ENCODE measurements at places on chromosomes 11 and 22.

DNA sequence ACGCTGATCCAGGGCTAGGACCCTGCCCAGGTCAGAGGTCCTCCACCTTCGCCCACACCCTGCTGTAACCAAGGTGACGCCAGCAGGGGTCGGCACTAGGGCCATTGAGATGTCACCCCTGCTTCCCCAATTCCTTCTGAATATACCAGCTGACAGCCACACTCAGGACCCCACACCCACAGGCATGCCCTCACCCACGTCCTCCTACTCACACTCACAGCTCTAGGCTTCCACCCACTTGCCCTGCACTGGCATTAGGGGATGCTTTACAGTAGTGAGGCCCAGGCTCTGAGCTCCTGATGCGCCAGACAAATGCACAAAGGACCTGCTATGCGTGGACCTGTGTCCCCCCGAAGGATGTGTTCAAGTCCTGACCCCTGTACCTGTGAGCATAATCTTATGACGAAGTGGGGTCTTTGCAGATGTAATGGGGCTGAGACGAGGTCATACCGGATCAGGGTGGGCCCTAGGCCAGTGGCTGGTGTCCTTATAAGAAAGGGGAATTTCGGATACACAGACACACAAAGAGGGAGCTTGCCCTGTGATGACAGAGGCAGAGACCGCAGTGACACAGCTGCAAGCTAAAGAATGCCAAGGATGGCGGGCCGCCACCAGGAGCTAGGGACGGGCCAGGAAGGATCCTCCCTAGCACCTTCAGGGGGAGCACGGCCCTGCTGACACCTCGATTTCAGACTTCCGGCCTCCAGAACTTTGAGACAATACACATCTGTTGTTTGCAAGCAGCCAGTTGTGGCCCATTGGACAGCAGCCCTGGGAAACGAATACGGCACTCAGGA is 11.2 kb downstream of the WNT11 start:
- DNase-seq = no peak

GRCh38 chr11:131471976-131472375 is 101.6 kb downstream of the NTM start:
- DNase-seq = no peak

DNA sequence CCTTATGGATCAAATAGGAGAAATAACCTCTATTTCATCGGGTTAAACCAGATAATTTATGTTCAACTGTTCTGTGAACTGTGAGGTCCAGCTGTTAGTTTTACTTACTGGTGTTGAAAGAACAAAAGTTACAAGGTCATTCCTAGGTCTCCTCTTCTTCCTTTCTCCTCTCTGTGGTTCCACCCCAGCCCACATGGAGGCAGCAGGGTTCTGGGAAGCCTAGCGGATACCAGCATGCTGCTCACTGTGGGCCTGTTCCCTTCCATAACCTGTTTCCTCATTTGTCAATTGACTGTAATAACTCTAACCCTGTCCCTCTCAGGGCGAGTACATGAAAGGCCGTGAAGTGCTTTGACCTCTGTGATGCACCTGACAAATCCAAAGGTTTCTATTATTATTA is 27.8 kb downstream of the RELT start:
- no peak for DNase-seq

DNA sequence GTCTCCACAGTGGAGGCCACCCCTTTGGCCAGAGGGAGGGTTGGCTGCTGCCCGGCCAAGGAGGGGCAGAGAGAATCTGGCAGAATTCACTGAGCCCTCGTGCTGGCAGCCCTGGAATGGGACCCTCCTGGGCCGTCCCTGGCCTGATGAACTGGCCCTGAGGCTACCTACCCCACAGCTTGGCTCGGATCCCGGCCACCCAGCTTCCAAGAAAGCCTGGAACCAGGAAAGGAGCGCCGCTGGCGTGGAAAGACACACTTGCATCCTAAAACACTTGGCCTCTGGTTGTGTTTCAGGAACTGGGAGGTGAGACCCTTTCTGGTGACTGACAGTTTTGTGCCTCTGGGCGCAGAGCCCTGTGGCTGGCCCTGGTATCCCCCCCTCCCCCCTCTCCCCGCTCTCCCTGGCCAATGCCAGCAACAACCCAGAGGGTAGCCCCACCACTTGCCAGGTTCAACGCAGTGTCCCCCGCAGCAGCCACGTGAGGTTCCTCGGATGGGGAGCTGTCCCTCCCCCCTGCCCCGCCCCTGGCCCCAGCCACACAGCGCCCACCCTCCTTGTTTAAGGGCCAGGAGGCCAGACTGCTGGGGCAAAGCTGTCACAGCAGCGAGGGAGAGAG is 693 bp downstream of the NFAM1 start:
- no peak for DNase-seq

GRCh38 chr11:120467627-120468026 is 43.9 kb upstream of the GRIK4 start:
- peak; percentile 11 for DNase-seq

- DNase-seq = no peak
Observed at GRCh38 chr11:37572491-37573171, 974.6 kb upstream of the RAG2 start.

DNA sequence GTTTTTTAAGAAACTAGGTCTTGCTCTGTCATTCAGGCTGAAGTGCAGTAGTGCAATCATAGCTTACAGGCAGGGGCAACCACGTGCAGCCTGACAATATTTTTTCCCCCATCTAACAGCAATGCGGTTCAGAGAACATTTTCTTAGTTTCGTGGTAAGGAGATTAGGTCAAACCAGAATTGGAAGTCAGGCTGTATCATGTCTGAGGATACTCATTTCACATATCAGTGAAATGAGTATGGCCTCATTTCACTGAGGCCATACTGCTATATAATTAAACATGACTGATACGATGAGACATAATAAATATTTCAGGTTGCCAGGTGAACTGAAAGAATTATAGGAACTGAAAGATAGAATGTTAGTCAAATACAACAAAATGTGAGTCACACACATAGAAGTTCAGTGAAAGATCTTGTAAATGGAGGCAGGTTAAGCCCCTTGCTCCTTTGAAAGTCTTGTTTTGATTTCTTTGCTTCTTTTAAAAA is 32.5 kb upstream of the IZUMO1R start:
- no peak for DNase-seq

DNA sequence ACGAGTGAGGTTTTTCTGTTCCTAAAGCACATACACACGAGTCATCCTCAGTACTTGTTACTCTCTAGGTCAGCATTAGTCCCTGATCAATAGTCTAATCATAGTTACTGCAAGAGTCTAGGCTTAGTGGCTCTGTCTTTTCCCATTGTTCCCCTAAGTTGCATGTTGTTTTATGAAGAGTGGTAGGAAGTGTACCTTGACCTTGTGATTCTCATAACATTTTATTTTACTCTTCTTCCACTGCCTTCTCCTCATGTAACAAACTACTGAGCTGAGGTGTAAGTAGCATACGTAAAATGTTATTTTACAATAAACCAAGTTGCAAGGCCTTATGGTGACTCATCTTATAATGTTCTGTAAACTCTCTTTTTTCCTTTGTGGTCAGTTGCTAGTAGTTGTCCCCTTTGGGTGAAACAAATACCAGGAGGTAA is 15.0 kb downstream of the METTL15 start:
- no peak for DNase-seq

- no peak for DNase-seq
Observed at GRCh38 chr22:40247976-40248375, 70.3 kb downstream of the TNRC6B start.

GRCh38 chr11:69484427-69485259 is 3.2 kb downstream of the LINC01488 start:
- DNase-seq = no peak

DNA sequence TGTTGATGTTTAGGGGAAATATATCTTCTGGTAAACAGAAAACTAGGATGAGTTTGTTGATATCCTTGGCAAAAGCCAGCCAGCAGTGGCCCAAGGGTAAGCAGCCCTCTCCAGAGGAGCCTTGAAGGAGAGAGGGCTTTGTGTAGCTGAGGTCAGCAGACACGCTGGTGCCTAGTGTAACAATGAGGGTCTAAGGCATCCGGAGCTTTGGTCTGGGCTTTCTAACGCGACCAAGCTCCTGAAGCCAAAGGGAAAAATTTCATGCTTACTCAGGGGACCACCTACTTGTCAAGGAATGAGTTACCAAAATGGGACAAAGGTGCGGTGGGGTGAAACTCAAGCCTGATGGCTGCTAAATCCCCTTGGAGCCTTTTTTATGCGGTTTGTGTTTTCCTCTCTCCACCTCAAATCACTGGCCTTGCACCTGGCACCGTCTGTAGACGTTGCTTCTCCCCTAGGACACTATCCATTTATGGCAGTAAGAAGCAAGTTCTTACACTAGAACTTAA is 134.9 kb downstream of the DBX1 start:
- no peak for DNase-seq

DNA sequence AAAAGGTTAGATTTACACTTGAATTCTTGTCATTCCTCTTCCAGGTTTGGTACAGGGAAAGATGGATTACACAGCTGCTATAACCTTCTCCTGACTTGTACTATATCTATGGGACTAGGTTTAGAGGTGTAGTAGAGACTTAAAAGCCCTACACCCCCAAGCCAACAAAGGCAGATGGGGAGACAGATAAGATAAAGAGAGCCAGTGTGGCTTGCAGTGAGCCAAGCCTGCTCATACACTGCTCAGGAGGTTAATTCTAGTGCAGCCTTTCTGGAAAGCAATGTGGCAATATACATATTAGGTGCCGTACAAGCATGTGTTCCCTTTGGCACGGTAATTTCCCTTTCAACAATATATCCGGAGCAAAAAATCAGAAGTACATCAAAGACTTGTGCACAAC is 10.8 kb downstream of the SIK3 start:
- no peak for DNase-seq

DNA sequence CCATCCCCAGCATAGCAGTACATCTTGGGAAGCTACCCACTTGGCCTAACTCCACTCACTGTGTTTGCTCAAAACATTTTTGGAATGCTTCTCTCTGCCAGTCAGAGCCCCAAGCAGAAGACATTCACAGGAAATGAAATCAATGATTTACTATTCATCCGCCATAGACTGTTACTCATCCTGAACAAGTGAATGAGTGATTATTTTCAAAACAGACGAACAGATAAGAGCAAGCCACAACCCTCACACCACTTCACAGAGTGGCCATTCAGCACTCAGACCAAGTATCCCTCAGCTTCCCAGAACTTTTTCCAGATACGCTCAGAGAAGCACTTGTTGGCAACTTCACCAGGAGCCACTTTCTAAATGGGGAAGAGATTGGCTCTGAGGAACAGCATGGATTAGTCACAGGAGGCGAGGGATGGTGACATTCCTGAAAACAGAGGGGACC is 13.0 kb upstream of the UBASH3B start:
- peak; percentile 59 for DNase-seq

DNA sequence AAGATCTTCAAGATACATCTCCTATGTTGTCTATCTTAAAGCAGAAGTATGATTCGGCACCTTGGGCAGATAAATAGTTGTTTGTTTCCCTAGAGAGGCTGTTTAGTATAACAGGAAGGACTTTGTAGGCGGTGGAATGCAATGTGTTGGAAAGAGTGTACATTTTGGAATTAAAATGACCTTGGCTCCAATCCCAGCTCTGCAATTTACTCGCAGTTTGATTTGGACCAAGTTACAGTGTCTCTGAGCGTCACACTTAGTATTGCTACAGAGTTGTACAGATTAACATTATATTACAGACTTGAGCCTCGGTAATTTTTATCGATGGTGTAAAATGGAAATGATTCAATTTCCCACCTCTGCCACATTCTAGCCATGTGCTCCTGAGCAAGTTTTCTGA is 265.3 kb downstream of the OPCML start:
- DNase-seq = no peak

GRCh38 chr22:50371101-50371648 is 28.0 kb downstream of the PPP6R2 start:
- no peak for DNase-seq

DNA sequence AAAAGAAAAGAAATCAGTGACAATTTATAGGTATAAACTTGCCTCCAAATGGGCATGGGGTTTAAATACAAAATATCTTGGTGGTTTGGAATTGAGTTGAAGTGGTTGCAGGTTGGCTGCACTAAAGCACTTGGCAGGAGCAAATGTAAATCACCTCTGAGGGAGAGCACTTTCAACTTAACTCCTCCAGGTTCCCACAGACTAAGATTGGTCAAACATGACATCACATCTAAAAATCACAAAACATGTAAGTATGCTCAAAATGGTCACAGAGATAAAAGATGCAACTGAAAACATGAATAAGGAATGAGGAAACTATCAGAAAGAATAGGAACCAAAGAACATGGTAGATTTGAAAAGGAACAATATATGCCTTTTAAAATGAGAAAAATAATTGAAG is 12.3 kb upstream of the SHANK3 start:
- no peak for DNase-seq

DNA sequence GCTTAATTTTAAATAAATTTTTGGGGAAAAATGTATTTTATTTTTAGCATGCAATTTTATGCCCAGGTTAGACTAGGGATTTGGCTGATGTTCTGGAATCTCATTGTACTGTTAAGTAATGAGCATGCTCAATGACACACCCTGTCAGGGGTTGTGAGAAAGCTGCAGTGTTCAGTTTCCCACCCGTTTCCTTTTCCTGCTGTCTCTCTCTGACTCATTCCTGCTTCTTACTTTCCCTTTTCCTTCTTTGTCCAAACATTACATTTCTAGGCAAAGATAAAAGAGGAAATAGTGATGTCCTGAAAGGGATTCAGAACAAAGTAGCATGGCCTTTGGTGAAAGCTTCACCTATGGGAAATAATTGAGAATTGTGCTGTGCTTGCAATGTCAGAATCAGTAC is 22.7 kb downstream of the OOSP3 start:
- no peak for DNase-seq

DNA sequence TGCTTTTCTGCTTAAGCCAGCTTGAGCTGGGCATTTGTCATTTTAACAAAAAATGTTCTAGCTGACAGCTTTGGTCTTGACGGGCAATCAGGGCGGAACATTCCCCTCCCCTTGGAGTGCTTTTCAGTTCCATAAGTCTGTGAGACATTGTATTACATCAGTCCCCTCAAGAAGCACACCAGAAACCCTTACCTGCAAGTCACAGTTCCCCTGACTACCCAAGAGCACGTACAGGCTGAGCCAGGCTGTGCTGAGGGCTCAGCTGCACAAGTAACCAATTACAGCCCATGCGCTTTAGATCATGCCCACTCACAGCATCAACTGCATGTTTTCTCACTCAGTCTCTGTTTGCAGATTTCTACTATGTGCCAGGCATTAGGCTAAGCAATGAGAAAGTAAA is 19.1 kb downstream of the HIRA start:
- DNase-seq = no peak

DNA sequence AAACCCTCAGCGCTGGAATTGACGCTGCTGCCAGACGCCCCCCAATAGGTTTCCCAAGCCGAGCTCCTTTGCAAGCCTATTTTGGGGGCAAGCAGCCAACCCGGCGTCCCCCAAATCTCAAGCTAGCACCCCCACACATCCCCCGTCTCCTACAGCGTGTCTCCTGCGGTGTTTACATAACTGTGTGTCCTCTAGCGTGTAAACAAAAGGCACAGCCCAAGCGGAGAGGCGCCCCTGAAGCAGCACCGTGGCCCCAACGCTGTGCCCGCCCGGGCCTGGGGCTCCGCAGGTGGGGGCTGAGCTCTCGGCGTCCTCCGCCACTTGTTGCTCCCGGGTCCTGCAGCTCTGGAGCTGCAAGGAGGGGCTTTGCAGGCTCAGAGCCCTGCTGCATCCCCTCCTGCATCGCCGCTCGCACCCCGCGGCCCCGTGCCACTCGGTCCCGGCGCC is 1.6 kb downstream of the CADM1 start:
- DNase-seq = no peak
